ENCODE measurements at places on chromosomes 5 and 9. TPM values are rescaled to one million over a fixed set of nuclear protein-coding genes. Genes with fewer than 3 reads are reported as not detected.

The SOHLH1 gene
- not detected for polyA plus RNA-seq

The PCDHGC4 gene
- not detected for polyA plus RNA-seq

The ADGRD2 gene
- not detected for polyA plus RNA-seq

The ADCY2 gene
- not detected for polyA plus RNA-seq

The CACFD1 gene
- polyA plus RNA-seq = 3.1 TPM

The HMCN2 gene
- polyA plus RNA-seq = not detected

The SLC34A3 gene
- 0.04 TPM for polyA plus RNA-seq

The FPGS gene
- polyA plus RNA-seq = 54.3 TPM

The GLDC gene
- polyA plus RNA-seq = 16.7 TPM

The CDH12 gene
- not detected for polyA plus RNA-seq

The LRRC19 gene
- not detected for polyA plus RNA-seq

The GPR151 gene
- not detected for polyA plus RNA-seq

The UBE2QL1 gene
- 0.04 TPM for polyA plus RNA-seq

The GHR gene
- 0.03 TPM for polyA plus RNA-seq

The RNF183 gene
- not detected for polyA plus RNA-seq

The C9 gene
- not detected for polyA plus RNA-seq

The IRGM gene
- polyA plus RNA-seq = not detected

The NUTM2F gene
- polyA plus RNA-seq = not detected

The IGFBPL1 gene
- polyA plus RNA-seq = 3.0 TPM

The STPG3 gene
- polyA plus RNA-seq = not detected

The NEURL1B gene
- polyA plus RNA-seq = 2.1 TPM

The SPINK13 gene
- not detected for polyA plus RNA-seq

The CRB2 gene
- 0.10 TPM for polyA plus RNA-seq

The AGXT2 gene
- polyA plus RNA-seq = not detected

The FOXD4L3 gene
- polyA plus RNA-seq = 0.06 TPM
